A172 (cell line): ENCODE measurements at places on chromosomes 2 and 18.

DNA sequence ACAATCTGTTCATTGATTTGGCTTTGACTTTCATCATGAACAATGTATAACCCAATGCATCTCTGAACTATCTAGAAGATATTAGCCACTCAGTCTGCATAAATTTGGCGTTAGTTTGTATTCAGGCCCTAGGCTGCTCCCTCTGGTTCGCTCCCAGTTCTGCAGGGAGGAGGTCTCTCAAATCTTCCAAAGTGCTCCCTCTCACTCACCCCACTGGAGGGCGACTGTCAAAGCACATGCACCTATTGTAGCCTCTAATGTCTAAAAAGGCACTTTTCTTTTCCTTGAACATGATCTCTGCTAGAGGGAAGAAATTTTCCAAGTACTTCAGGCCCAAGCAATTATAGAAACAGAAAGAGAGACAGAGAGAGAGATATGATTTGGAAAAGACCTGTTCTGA lies 291.5 kb downstream of the TDRD15 start:
- no peak for DNase-seq

DNA sequence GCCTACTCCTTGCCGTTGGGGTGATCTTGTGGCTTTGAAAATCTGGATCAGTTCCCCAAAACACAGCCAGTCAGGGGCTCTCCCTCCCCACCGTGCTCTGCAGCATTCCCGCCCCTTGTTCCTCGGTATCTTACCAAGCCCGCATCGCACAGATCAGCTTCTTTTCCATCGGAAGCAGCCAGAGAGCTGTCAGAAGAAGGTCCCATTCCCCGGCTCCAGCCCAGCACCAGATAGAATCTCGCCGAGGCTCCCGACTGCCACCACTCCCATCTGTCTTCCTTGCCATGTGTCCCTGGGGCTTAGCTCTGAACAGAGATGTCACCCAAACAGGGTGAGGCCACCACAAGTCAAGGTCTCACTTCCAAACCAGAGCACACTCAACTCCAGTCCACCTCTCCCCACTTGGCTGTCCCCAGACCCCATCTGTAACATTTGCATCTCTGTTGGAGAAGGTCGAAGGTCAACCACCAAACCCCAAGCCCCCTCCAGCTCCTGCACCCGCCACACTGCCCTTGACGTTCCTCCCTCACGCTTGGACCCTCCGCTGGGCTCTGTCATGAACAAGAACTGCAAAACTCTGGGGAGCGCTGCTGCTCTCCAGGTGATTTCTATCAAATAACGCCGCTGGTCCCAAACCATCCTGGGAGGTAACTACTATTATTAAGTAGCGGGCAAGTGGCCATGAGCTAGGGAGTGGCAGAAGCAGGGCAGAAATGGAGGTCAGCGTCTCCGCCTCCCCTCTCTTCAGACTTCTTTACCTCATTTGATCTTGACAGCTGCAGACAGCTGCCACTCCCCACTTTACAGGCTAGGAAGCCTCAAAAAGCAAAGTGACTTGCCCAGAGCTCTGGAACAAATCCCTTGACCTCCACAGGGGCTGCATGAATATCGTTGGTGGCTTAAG lies 70.0 kb upstream of the TAF1B start:
- DNase-seq: no peak

- peak; percentile 22 for DNase-seq
Observed at GRCh38 chr2:185608799-185609198, 129.8 kb upstream of the FSIP2 start.

- DNase-seq: no peak
Observed at GRCh38 chr2:161415987-161416707, at the start of gene TBR1. Gene TBR1, plus strand, starts transcription at chr2:161416297. Its CDS starts 114 bp downstream, at chr2:161416411.

DNA sequence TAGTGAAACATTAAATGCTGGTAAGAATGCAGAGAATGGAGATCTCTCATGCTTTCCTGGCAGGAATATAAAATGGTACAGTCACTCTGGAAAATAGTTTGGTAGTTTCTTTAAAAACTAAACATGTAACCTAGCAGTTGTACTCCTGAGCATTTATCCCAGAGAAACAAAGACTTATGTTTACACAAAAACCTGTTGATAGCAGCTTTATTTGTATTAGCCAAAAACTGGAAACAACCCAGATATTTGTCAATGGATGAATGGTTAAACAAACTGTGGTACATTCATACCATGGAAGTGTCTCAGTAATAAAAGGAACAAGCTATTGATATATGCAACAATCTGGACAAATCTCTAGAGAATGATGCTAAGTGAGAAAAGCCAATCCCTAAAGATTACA lies 81.7 kb upstream of the CTAGE1 start:
- DNase-seq: no peak

GRCh38 chr2:10256515-10257031 lies 46.1 kb upstream of the HPCAL1 start:
- no peak for DNase-seq
